ENCODE measurements at places on chromosomes 4 and X. TPM values are rescaled to one million over a fixed set of nuclear protein-coding genes. Genes with fewer than 3 reads are reported as not detected.

DNA sequence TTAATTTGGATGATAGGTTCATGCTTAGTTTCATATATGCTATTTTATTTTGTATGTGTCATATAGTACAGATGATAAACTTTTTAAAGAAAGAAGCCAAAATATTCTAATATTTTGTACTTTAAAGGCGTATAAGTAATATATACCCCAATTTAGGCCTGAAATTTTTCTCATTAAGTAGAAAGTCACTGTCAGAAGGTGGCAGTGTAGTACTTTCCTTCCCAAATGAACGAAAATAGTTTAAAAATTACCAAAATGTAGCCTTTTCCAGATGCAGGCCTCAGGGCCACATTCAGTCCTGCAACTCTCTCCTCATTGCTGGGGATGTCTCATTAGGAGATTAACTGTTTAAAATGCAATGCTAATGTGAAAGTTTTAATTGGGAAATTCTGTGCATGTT, 1263.6 kb downstream of the C4orf33 start:
- no peaks in the 10 kb centered on the region for H3K36me3 ChIP-seq
- no peaks in the 10 kb centered on the region for H3K27me3 ChIP-seq
- H3K4me1 ChIP-seq, result no peaks in the 10 kb centered on the region

DNA sequence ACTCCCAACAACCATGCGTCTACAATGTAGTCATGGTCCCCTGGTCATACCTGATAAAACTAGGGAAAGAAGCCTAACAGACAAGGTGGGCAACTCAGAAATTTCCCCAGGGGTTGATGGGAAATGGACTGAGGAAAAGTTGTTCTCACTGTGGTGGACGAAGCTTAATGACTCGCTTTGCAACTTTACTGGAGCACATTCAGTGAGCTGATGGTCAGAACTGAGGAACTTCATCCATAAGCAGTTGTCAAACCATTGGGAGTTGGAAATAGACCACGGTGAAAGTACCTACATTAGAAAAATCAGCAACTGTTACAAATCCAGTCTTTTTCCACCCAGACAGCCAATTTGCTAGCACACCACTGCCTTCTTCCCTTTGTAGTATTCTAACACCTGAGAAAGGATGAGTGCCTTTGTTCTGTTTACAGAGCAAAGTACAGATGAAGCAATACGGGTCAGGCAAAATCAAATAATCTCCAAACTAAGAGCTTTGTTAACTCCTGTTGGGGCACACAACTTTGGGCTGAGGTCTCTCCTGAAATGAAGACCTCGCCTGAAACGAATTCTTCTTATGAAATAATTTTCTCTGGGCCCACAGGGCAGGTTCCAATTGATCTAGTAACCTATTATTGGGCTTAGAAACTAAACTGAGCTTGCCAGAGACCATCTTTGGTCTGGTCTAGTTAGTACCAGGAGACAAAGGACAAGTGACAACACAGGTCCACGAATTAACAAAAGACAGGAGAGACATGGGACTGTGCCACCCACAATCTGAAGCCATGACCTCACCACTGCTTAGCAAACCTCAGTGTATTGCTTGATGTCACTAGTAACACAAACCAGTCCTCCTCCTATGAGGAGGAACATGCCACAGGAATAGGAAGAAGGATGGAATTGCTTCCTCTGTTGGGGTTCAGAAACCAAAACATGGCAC, 58.9 kb upstream of the NFKB1 start:
- peaks cover 20% of the 10 kb centered on the region for H3K4me1 ChIP-seq
- H3K4me3 ChIP-seq, result no peak overlapping the region
- no peaks in the 10 kb centered on the region for H3K36me3 ChIP-seq
- no peak overlapping the region for H3K27ac ChIP-seq

The ZNF280C gene
- total RNA-seq, result 7.3 TPM

- DNase-seq, result no peak
- H3K27ac ChIP-seq, result peak overlapping the region; percentile 91
- H3K36me3 ChIP-seq, result no peaks in the 10 kb centered on the region
- peaks cover 10% of the 10 kb centered on the region for H3K4me1 ChIP-seq
- H3K27me3 ChIP-seq, result no peaks in the 10 kb centered on the region
Measured at GRCh38 chr4:183098019-183098722, 886 bp upstream of the WWC2 start.

DNA sequence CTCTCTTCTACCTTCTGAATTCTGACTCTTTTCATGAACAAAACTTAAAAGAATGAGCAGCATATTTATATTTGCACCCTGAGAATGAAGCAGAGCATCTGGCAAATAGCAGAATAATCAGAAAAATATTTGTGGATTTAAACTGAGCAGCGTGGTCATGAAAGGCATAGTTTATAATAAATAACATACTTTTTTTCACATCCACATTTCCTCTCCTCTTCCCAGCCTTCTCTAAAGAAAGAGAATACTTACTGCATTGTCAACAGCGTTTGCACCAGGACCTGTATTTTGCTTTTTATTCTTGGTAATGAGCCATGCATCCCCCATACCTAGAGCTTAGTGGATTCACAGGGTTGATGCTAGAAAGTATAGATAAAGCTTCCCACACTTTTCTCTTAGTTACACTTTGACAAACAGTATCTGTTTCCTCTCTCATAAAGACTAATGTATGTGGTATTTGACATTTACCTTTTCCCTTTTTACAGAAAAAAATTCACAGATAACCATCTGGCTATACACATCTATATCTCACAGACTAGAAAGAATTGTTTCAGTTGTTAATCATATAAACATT, 131.5 kb downstream of the PRSS12 start:
- no peak overlapping the region for H3K4me3 ChIP-seq
- no peak for DNase-seq
- H3K4me1 ChIP-seq, result no peaks in the 10 kb centered on the region
- no peak overlapping the region for H3K27ac ChIP-seq
- H3K27me3 ChIP-seq, result peaks cover 4% of the 10 kb centered on the region

The KCND1 gene
- 5.6 TPM for total RNA-seq

DNA sequence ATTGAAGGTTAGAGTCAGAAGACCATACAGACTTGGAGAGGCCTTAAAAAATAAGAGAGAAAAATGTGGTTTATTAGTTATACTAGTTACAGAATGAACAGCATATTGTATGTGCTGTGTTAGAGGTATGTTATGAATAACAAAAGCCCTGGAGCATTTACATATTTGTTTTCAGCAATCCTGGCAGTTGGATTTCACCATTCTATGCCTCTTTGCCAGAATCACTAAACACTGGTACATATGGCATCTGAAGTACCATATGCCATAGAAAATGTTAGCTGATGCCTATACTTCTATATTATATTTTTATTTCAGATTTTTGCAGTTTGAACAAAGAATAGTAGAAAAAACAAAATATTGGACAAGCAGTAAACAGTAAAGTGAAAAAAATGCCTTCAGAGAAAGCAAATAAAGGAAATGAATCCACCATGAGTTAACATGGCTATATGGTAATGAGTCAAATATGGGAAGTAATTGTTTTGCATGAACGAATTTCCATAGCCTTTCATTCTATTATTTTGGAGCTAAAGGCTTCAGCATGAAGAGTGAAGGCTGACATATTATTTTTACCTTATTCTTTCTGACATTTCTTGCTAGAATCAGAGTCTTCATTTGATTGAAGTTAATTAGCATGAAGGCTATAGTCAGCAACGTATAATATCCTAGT, 41.9 kb upstream of the PRDM8 start:
- H3K36me3 ChIP-seq, result no peaks in the 10 kb centered on the region
- no peak for DNase-seq
- no peak overlapping the region for H3K27ac ChIP-seq

The XAGE5 gene
- total RNA-seq, result not detected
